Stimulated activated CD8-positive, alpha-beta memory T cell treated with anti-CD3 and anti-CD28 coated beads, Interleukin-7, amount 100 ng/mL, for 24 hours (primary cell): ENCODE measurements at places on chromosomes 2 and 18.

DNA sequence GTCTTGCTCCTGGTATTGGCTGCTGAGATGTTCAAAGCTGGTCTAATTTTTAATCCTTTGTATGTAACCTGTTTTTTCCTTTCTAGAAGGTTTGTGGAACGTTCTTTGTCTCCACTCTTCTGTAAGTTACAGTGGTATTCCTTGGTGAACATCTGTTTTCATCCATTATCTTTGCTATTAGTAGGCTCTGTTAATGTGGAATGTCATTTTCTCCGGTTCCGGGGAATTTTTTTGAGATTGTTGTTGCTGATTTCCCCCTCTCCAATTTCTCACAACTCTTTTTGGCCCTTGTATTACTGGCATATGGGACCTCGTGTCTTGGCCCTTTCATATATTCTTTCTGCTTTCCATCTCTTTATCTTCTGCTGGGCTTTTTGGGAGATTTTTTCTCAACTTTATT is 63.4 kb downstream of the LCLAT1 start:
- no peak for DNase-seq

- no peak for DNase-seq
These were observed 91.0 kb downstream of the TMEM17 start for GRCh38 chr2:62415019-62415431.

GRCh38 chr2:222707689-222708273 is 36.3 kb downstream of the MOGAT1 start:
- DNase-seq, result no peak

GRCh38 chr2:60569680-60570111 is 16.2 kb upstream of the BCL11A start:
- no peak for DNase-seq

DNA sequence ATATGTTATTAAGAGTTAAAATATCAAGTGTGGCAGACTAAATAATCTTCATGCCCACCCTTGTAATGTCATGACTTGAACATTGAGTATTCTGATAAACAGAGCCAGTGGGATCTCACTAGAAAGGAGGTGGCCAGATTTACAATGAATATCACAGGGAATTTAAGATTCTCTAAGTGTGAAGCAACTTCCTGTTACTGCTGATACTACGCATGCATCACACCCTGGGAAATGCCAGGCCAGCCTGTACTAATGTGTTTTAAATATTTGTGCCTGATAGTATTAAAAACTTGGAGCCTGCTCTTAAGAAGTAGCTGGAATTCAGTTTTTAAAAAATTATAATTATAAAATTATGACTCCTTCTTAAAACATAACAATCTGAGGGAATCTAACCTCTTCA is 148.3 kb downstream of the LAMA3 start:
- DNase-seq, result no peak

GRCh38 chr2:207133458-207133819 is 32.3 kb downstream of the KLF7 start:
- no peak for DNase-seq

GRCh38 chr2:176565641-176566323 is 296.5 kb downstream of the MTX2 start:
- DNase-seq, result no peak

GRCh38 chr2:117492209-117492851 is 322.2 kb upstream of the DDX18 start:
- no peak for DNase-seq

DNA sequence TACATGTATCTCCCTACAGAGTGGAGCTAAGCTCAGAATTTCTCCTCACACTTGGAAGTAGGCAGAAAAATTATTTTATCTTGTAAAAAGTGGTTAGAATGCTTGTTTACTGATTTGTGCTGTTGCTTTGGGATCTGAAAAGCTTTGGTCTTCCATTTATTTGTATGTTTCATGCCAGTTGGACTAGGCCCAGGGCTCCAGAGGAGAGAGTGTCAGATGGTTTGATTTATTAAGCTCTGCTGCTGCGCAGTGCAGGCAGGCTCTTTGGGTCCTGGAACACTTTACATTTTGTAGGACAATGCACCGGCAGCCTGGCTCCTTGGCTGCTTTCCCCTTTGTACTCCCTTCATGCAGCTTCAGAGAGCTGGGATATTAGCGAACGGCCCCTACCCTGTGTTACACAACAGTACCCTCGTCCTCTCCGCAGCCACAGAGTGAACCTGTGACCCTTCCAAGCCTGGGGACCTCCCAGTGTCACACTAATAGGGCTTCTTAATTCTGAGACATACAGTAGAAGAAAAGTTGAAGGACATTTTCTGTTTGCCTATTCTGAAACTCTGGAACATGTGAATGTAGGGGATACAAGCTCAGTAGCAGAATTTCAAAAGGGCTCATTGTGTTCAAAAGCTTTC is 56.7 kb upstream of the EML6 start:
- DNase-seq, result no peak

DNA sequence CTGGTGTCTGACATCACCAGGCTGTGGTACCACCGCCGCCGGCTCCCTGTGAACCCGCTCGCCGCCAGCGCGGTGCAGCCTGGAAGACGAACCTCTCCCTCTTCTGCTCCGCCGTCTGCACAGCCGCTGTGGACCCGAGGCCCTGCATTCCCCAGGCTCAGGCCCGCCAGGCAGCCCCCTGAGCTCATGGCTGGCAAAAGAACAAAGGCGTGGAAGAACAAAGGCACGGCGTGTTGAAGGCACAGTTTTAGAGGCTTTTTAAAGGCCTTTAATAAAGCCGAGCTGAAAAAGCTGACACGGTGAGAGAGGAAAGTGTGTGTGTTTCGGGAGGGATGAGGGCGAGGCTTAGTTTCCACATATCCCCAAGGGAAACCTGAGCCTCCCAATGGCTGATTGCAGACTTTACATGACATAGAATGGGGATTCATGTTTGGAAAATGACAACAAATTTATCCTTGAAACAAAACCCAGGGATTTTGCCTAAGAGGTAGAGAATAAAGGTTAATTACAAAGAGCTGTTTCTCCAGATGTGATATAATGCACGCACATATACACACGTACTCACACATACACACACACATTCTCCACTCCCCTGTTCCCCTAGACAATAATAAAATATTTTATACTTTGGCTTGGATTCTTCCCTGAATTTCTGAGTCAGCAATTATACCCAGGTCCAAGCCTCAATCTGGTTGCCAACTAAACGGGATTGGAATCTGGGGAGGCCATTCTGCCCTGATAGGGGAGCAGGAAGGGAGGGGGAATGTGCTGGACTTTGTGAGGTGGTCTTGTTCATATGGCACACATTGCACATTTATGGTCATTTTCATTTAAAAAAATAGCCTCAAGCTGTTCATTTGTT is 39.7 kb downstream of the RFX8 start:
- DNase-seq, result no peak

DNA sequence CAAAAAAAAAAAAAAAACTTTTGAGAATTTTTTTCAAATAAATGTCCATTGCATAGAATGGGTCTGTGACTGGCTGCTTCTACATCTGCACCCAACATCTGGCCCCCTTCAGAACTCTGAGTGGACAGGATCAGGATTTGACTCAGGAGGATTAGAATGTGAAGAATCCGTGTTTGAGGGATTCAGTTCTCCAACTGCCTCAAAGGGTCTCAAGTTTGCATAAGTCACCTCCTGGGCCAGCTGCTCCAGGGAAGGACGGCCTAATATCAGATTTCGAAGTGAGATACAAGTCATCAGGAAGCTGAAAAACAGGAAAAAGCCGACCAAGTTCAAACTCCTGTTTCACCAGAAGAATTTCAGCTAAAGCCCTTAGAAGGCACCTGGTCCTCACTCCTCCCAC is 10.9 kb downstream of the MAT2A start:
- no peak for DNase-seq

GRCh38 chr2:28828382-28828781 is 17.7 kb downstream of the SPDYA start:
- no peak for DNase-seq

- DNase-seq, result no peak
These were observed 18.2 kb upstream of the DUSP2 start for GRCh38 chr2:96163415-96163767.

- no peak for DNase-seq
These were observed 14.9 kb upstream of the ZDBF2 start for GRCh38 chr2:206259376-206260187.

- no peak for DNase-seq
These were observed 117.6 kb upstream of the DTNA start for GRCh38 chr18:34592481-34592880.

GRCh38 chr2:201696151-201696659 is 2.2 kb downstream of the MPP4 start:
- no peak for DNase-seq

DNA sequence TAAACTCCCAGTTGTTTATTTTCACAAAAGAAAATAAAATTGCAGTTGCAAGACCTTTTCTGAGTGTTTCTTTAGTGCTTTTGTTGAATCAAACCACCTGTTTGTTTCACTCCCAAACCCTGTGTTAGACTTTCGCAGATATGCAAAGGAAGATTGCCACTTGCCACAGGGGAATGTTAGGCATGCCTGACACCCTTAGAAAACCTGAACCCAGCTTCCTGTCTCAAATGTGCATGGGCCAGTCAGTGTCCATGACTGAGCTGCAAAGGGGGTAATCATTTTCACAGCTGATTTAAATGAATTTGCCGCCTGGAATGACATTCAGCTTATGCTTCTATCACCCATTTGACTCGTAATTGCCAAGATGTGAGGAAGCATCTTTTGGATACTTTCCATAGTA is 17.5 kb downstream of the TGOLN2 start:
- DNase-seq, result no peak

- DNase-seq, result no peak
These were observed 13.9 kb downstream of the RNF144A start for GRCh38 chr2:6930923-6931647.

DNA sequence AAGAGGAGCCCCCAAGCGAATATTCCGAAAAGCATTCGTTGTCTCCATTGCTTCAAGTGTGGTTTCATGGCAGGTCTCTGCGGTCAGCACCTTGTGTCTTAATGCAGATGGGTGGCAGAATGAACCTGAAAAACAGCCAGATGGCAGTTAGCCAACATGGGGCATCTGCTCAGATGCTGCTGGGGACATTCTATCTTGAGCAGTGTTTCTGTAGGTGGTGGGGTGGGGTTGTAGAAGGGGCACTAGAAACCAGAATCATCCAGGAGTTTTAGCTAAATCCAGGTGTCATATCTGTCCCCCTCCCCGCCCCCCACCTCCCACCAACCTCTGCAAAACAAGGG is 42.1 kb downstream of the ST6GAL2 start:
- no peak for DNase-seq

DNA sequence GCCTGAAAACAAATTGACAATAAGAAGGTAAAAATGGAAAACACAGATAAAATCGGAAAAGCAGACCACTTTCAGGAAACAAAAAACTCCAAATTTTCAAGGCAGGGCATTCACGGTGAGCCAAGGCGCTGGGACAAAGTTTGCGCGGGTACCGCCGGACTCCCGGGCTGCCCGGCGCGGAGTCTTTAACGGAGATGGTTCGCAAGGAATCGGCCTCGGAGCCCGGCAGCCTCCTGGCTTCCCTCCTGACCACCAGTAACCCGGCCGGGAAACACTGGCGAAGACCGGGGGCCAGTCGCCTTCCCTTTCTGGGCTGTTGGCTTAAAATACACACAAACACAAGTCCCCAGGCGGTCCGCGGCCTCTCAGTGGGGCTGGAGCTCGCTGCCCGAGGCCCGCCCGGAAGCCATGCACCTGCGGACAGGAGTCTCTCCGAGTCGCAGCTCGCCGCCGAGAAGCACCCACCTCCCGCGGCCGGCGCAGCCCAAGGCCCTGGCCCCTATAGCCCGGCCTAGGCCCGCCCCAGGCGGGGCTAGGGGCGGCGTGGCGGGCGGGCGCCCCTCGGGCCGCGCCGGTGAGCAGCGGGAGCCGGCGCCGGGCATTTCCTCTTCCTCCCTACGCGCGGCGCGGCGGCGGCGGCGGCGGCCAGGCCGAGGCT is 622 bp upstream of the KCMF1 start:
- peak; percentile 26 for DNase-seq

GRCh38 chr2:113057117-113057516 is 1.9 kb upstream of the IL36RN start:
- no peak for DNase-seq

DNA sequence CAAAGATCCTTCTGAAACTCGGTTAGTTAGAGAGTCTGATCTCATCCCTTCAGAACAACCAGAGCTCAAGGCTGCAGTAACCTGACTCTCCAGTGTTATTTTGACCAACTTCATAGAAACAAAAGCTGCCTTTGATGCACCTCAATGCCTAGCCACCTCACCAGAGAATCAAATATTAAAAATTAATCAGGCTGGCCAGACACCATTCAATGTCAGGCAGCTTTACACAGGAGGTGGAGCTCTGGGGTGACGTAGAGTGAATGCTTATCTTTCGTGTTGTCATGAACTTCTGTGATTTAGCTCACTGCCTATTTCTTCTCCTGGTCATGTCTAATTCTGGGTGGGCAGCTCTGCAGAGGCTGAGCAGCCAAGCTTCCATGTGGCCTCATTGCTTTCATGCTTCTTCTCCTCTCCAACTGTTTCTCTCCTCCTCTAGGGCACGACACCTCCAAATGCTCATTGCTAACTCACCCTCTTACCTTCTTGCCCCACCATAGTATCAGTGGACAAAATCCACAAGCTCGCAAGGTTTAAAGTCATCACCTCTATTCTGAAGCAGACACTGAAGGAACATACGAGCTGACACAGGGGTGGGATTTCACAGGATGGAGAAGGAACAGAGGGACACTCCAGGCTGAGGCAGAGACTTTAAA is 39.4 kb downstream of the AAK1 start:
- no peak for DNase-seq
